NCI-H2029 treated with DMSO at 0.1 percent for 48 hours (cell line): ENCODE measurements at places on chromosomes 7 and 10.
A peak's percentile ranks its signal among the peaks of the same experiment; 100 is the strongest.

GRCh38 chr7:4845740-4846142, 16.1 kb downstream of the PAPOLB start:
- DNase-seq = no peak

DNA sequence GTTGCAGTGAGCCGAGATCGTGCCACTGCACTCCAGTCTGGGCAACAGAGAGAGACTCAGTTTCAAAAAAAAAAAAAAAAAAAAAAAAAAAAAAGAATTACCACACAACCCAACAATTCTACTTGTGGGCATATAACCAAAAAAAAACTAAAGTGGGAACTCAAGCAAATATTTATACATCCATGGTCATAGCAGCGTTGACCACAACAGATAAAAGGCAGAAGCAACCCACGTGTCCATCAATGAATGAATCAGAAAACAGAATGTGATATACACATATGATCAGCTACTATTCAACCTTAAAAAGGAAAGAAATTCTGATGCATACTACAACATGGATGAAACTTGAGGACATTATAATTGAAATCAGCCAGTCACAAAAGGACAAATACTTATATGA, 179.3 kb upstream of the NEBL start:
- DNase-seq = no peak

DNA sequence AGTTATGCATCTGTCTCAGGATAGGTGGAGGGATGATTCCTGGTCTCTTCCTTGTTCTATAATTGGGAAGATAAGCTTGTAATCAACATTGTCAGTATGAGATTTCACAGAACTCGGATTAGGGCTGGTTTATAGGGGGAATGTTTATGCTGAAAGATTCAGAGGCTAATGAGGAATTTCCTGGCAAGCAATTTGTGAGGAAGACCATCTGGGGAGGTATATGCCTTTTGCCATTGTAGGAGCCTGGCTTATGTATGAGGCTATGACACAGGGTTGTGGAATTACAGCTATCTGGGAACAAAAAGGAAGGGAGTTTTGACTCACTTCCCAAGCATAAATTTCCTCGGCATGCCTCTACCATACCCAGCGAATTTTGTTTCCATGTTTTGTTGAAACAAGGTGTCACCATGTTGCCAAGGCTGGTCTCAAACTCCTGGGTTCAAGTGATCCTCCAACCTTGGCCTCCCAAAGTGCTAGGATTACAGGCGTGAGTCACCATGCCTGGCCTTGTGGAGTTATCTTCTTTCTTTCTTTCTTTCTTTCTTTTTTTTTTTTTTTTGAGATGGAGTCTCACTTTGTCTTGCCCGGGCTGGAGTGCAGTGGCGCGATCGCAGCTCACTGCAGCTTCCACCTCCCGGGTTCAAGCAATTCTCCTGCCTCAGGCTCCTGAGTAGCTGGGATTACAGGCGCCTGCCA, 1.6 kb upstream of the COPS6 start:
- no peak for DNase-seq

DNA sequence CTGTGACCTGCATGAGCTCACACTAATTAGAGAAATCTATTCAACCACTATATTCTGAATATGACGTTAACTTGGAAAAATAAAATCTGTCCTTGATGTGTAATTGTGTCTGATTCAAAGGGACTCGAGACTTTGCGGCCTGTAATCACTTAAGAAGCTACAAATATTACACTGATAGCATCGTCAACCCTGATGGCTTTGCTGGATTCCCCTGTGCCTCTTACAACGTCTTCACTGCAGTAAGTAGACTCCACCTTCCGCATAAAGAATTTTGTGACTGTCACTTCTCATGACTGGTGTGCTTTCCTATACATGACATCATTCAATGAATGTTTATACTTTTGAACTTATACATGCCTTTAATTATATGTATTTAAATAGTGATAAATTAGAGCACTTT, 10.1 kb downstream of the PNLIP start:
- DNase-seq = no peak

- no peak for DNase-seq
These were observed 104.8 kb downstream of the SLC25A13 start for GRCh38 chr7:96217147-96217546.

DNA sequence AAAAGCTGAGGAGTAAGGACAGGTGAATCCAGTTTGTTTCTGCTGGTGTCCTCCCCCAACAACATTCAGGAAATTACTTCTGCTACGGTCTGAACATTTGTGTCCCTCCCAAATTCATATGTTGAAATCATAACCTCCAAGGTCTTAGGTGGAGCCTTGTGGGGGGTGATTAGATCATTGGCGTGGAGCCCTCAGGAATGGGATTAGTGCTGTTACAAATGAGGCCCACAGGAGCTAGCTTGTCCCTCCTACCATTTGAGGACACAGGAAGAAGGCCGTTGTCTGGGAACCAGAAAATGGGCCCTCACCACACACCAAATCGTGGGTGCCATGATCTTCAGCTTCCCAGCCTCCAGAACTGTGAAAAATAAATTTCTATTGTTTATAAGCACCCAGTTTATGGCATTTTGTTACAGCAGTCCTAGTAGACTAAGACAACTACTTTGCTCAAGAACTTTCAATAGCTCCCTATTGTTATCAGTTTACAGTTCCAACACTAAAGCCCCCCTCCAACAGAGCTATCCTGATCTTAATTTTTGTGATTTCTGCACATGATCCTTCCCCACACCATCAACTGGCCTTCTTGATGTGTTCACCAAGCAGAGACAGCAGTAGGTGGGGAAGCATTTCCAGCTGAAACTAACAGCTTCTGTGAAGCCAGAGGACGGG, 2.1 kb upstream of the LRMDA start:
- DNase-seq = no peak

GRCh38 chr7:1403638-1404459, 55.4 kb downstream of the MICALL2 start:
- no peak for DNase-seq

DNA sequence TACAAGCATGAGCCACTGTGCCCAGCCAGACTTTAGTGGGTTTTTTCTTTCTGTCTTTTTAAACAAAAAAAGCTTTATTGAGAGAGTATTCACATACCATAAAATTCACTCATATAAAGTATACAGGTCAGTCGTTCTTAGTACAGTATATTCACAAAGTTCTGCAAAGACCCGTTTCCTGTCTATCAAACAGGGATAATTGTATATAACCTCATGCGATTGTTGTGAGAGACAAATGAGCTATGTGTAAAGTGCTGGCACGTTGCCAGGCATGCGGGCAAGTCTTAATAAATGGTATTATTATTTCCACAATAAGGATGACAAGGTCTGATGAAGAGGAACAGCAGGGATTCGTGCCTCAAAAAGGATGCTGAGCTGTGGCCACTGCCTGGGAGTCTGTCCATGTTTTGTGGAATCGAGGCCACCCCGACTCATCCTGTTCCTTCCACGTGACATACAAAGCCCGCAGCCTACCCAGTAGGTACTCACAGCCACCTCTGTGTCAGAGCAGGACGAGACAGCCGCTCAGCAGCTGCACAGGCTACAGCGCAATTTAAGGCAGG, 51.6 kb downstream of the SMKR1 start:
- peak; percentile 9 for DNase-seq

- DNase-seq = no peak
These were observed 117.7 kb downstream of the ANKRD61 start for GRCh38 chr7:6148724-6149360.

DNA sequence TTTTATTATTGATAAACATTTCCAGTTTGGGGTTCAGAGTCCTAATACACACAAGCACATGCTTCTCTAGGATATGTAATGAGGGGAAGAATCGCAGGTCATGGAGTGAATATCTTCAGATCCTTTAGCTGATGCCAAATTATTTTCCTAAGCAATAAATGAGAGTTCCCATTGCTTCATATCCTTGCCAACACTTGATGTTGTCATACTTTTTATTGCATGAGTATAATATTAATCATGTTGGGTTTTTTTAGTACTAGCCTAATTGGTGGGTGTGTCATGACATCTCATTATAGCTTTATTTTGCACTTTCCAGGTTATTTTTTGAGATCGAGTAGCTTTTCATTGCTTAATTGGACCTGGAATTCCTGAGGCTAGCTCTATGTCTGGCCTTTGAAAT, 35.3 kb downstream of the TLX1 start:
- no peak for DNase-seq

DNA sequence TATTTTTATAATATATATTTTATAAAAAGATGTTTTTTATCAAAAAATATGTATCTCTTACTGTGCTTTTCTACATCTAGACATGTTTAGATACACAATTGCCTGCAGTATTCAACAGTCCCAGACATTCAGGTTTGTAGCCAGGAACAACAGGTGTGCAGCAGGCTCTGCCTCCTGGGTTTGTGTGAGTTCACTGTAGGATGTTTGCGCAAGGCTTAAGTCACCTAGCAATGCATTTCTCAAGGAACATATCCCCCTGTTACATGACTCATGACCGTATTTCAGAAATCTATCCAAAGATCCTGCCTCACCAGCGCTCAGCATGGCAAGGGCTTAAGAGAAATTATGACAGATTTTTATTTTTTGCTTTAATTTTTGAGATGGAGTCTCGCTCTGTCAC, 41.5 kb downstream of the PITRM1 start:
- DNase-seq = peak; percentile 41

- DNase-seq = no peak
These were observed 16.6 kb downstream of the BAG3 start for GRCh38 chr10:119667562-119668328.
